Pancreas (tissue), 10 donors: ENCODE measurements at places on chromosomes 7 and 10. TPM values are rescaled to one million over a fixed set of nuclear protein-coding genes. Genes with fewer than 3 reads are reported as not detected.

- no peak for DNase-seq
Observed at GRCh38 chr10:48774416-48775205, 89.9 kb downstream of the WDFY4 start.

GRCh38 chr7:158407581-158408317 is 179.9 kb downstream of the PTPRN2 start:
- DNase-seq = no peak

DNA sequence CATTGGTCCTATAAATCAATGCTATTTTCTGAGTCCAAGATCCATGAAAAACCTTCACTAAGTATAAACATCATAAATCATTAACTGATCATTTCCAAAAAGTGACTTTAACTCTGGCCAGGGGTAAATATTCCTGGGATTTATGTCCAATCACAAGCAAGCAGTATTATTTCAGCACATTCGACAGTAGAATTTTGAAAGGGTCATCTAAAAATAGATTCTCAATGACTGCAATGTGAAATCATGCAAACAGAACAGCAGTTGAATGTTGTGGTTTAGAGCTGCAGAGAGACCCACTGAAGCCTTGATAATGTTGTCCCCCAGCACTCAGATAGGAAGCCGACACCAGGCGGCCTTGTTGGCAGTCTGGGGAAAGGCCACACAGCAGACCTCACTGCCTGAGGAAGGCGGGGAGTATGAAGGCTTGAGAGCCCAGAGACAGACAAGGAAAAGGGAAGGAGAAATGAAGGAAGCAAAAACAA is 38.1 kb downstream of the FAM107B start:
- DNase-seq = no peak

DNA sequence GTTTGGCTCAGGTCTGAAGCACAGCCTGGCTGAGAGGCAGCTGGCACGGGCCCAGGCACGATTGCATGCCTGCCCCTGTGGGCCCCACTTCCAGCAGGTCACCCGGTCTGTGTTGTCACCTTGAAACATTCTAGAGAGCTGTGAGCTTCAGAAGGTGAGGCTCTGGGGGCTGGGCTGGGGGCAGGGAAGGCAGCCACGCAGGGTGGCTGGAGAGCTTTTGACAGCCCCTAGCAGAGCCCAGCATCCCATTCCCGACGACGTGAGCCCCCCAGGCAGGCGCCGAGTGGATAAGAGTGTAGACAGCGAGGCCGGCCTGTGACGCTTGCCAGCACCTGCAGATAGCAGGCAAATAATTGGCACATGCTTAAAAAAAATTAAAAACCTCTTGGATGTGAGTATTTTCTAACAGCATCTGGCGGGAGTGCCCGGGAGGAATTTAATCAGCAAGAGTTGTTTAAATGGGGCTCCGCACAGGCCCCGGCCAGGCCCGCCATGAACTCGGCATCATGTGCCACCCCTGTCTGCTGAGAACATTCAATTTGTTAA is 212.0 kb upstream of the TBX20 start:
- peak; percentile 8 for DNase-seq

DNA sequence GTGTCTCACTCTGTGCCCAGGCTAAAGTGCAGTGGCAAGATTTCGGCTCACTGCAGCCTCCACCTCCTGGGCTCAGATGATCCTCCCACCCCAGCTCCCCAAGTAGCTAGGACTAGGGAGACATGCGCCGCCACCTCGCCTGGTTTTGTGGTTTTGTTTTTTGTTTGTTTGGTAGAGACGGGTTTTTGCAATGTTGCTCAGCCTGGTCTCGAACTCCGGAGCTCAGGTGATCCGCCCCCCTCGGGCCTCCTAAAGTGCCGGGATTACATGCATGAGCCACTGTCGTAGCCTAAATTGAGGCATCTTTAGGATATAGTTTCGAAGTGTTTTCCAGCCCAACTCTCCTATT is 781 bp downstream of the ZNF727 start:
- DNase-seq = no peak

DNA sequence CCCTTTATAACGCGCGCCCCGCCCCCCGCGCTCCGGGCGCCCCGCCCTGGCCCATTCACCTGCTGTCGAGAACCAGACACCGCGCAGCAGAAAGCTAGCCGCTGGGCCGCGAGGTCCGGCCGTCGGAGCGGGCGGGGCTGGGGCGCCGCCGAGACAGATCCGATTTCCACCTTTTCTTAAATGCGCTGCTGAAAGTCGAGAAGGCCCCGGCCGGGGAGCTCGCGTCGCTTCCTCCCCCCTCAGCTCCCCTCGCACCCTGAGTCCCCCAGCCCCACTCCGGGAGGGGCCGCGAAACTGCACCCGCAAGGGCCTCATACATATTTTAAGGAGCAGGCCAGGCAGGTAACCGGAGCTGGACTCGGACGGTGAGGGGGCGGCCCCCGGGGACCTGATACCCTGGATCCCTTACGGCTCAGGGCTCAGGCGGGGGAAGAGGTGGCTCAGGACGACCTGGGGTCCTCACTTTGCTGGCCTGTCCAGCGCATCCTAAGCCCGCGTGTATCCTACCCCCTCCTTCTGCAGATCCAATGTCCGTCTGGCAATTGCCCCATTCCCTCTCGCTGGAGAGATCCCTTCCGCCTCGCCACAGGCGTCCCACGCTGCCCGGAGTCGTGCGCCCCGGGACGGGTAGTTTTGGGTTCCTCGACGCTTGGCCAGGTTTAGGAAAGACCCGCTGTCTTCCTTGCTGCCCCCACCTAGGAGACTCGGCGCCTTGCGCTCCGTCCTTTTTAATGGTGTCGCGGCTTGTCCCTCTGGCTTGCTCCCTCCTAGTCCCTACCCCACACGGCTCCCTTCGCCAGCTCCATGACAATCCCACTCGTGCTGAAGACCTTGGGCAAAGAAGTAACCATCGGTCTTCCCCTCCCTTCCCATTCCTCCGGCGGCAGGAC is 170.6 kb downstream of the UBE2H start:
- no peak for DNase-seq

GRCh38 chr7:12728192-12728538 is 40.7 kb downstream of the ARL4A start:
- DNase-seq = no peak

GRCh38 chr7:511476-512145 is 8.0 kb downstream of the PDGFA start:
- no peak for DNase-seq

GRCh38 chr7:45973725-45974532 is 52.9 kb upstream of the IGFBP3 start:
- DNase-seq = no peak

- DNase-seq = no peak
Observed at GRCh38 chr10:27297844-27298521, 57.4 kb upstream of the ACBD5 start.

DNA sequence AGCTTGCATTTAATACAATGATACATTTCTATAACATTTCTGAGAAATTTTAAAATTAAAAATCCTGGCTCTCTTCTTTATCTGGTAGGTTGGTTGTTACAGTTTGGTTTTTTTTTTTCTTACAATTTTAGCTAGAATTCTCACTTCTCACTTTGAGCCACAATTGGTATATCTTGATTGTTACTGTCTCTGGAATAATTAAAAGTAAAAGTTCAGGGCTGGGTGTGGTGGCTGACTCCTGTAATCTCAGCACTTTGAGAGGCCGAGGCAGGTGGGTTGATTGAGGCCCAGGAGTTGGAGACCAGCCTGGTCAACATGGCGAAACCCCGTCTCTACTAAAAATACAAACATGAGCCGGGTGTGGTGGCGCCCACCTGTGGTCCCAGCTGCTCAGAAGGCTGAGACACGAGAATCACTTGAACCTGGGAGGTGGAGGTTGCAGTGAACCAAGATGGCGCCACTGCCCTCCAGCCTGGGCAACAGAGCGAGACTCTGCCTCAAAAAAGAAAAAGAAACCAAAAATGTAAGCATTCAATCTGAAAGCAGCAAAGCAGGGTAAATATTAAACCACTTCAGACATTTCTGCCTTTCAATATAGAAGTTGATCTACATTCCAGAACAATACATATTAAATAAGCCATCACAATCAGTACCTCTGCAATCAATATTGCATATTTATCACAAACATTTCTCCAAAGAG is 88.6 kb upstream of the PFKP start:
- no peak for DNase-seq

- peak; percentile 35 for DNase-seq
Observed at GRCh38 chr10:131938681-131939080, 37.9 kb downstream of the PPP2R2D start.

- DNase-seq = no peak
Observed at GRCh38 chr10:122234416-122234815, 36.7 kb upstream of the BTBD16 start.

DNA sequence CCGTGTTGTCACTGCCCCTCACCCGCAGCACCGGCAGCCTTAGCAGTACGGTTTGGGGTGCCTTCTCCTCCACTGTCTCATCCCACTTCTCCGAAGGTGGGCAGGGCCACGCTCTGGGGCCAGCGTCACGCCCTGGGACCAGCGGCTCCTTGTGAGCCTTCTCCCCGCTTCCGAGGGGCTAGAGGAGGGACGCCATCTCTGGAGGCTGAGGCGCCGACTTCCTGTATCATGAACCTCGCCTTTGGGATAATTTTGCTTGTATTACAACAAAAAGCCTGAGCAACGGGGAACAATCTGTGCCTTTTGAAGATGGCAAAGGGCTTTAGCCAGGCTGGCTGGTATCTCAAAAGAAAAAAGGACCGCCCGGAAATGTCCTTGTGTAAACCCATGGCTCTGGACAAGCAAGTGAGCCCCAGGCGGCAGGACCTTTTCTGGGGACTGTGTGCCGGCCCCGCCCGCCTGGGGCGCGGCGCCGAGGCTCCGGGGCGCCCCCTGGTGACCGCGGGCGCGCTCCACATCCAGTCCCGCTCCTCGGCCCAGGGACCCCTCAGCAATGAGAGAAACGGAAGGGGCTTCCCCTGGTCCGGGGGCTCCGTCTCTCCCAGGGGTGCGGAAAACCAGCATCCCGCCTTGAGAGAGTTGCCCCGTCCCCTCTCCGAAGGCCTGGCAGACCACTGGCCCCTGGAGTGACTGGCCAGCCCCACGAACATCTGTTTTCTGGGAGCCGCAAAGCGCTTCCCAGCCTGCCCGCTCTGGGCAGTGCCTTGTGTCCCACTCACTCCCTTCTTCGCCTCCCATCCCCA is 3.8 kb downstream of the DEPP1 start:
- peak; percentile 88 for DNase-seq

GRCh38 chr7:25821225-25821624 is 330.8 kb upstream of the NFE2L3 start:
- DNase-seq = no peak

- DNase-seq = no peak
Observed at GRCh38 chr7:131454498-131454897, 101.9 kb downstream of the PODXL start.

DNA sequence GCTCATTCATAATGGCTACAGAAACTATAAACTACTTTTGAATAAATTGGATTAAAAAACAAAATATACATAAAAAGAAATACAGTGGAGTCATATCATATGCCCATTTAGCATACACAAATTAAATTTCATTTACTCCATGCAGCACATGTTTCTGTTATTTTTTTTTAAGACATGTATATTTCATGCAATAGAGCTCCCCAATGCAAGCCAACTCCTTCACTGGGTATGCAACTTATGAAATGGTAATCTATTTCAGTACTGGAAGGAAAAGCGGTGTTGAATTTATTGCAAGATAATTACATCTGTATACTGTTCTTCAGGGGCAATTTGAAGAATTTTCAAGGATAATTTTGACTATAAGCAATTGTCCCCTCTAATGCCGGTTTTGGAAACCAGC is 49.9 kb downstream of the NEUROD6 start:
- DNase-seq = no peak

DNA sequence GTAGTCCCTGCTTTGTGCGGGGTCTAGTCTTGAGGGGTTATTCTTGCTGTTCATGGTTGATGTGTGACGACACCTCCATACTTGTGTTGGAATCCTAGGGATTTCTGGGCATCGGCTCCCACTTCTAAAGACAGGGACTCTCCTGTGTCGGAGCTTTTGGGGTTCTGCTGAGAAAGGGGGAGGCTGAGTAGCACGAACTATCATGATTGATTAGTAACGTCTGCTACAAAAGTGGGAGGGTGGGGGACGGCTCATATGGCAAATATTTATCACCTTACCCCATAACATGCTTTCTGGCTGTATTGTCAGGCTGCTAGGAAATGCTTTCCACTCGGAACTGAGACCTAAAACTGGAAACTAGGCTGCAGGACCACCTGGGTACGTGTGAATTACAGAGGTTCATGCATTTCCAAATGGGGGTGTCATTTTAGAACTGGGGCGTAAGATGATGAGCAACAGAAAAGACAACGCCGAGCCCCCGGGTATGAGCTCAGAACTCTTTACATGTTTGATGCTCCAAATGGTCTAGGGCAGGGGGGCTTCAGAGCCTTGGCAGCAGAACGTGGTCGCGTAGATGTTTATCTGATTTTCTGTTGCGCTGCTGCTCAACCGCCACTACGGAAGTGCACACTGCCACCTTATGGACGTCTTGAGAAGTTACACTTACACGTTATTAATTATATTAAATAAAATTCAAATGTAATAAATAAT is 15.1 kb upstream of the NME8 start:
- peak; percentile 33 for DNase-seq

DNA sequence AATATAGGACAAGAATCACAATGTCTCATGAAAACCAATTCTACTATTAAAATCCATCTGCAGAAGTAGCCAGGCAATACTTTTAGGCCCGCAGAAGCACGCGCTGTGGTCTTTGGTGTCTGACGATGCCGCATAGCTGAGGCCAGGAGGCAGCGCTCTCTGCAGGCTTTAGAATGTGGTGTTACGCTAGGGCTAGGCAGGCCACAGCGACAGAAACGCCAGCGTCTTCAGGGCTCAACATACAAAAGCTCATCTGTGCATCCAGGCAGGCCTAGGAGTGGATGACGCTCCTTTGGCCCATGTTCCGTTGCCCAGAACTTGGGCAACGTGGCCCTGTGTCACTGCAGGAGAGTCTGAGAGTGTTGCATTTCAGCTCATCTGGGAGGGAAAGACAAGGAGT is 601.1 kb upstream of the FOXK1 start:
- no peak for DNase-seq

DNA sequence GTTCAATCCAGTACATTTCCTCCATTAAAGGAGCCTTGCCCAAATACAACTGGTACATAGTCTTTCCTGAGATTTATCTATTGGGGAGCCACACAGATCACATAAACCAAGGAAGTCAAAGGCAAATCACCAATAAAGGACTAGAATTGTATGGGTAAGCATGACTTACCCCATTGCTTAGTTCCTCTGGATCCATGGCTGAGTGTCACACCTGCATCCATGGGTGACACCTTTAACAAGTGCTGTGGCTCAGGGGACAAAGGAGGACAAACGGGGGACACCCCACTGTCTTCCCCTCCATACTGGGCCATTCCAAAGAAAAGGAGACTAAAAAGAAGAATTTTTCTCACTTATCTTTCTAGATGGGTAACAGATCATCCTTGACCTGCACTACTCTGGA is 30.4 kb downstream of the ZNF92 start:
- no peak for DNase-seq

DKK1 gene
- not detected for total RNA-seq

RBM20 gene
- total RNA-seq = 2.6 TPM

SPDYE11 gene
- total RNA-seq = not detected

TRIM24 gene
- 14.3 TPM for total RNA-seq

SFTPA1 gene
- total RNA-seq = 9.6 TPM

CHAT gene
- not detected for total RNA-seq

UNCX gene
- not detected for total RNA-seq

CLDN4 gene
- total RNA-seq = 70.7 TPM

TMEM178B gene
- total RNA-seq = 3.0 TPM

PRLHR gene
- 0.18 TPM for total RNA-seq

XRCC2 gene
- 0.37 TPM for total RNA-seq

SFRP4 gene
- total RNA-seq = 19.9 TPM

SPOCK2 gene
- 1.1 TPM for total RNA-seq

FLNC gene
- total RNA-seq = 0.57 TPM

WNT8B gene
- total RNA-seq = 0.37 TPM
